ENCODE measurements at places on chromosomes 16 and 17. TPM values are rescaled to one million over a fixed set of nuclear protein-coding genes. Genes with fewer than 3 reads are reported as not detected.
A peak's percentile ranks its signal among the peaks of the same experiment; 100 is the strongest.

DNA sequence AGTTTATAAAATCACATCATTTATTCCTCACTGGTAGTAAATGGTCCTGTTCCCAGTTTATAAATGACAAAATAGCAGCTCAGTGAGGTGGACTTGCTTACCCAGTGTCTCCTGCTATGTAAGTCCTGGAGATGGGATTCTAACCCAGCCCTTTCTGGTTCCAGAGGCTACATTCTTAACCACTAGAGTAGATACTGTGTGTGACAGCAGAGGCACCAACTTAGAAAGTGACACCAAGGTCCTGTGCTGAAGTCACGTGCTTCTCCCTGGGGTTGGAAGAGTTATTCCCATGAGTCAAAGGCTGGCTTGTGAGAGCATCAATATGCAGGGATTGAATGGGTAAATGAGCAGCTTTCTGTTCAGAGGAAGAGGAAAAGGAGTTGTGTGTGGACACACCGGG, 167.3 kb upstream of the IRX3 start:
- no peak overlapping the region for H3K4me3 ChIP-seq
- H3K4me1 ChIP-seq, result no peaks in the 10 kb centered on the region
- no peaks in the 10 kb centered on the region for H3K27me3 ChIP-seq
- no peak for DNase-seq
- H3K27ac ChIP-seq, result no peak overlapping the region
- H3K36me3 ChIP-seq, result no peaks in the 10 kb centered on the region

GRCh38 chr16:88059701-88060386, 108.6 kb downstream of the BANP start:
- no peaks in the 10 kb centered on the region for H3K27me3 ChIP-seq
- H3K27ac ChIP-seq, result no peak overlapping the region
- no peaks in the 10 kb centered on the region for H3K36me3 ChIP-seq
- DNase-seq, result no peak
- peaks cover 16% of the 10 kb centered on the region for H3K4me1 ChIP-seq

- no peaks in the 10 kb centered on the region for H3K27me3 ChIP-seq
- DNase-seq, result no peak
- H3K4me3 ChIP-seq, result no peak overlapping the region
- H3K27ac ChIP-seq, result peak overlapping the region; percentile 56
- no peaks in the 10 kb centered on the region for H3K36me3 ChIP-seq
Measured at GRCh38 chr17:44781551-44782325, 22.9 kb downstream of the ADAM11 start.

DNA sequence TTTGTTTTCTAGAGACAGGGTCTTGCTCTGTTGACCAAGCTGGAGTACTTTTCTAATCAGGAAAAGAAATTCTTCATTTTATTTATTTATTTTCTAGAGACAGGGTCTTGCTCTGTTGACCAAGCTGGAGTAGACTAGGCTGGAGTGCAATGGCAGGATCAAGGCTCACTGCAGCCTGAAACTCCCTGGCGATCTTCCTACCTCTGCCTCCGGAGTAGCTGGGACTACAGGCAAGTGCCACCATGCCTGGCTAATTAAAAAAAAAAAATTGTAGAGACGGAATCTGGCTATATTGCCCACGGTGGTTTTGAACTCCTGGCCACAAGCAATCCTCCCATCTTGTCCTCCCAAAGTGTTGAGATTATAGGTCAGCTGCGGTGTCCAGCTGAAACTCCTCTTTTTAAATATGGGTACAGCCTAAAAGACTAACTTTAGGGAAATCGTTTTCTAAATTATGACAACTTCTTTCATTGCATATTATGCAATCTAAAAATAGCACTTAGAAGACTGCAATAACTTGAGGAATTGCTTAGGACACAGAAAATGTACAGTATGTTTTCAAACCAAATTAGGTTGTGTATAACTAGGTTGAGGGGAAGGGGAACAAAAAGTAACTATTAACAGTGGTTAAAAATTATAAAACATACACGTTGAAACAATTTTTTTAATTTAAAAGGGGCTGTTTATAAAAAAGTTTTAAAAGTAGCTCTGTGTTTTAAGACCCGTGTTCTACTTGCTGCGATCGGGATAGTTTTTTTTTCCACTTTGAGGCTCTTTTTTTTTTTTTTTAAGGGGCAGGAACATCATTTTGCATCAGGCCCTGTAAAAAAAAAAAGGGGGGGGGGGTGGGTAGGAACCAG, 4.7 kb downstream of the PRAC1 start:
- H3K36me3 ChIP-seq, result no peaks in the 10 kb centered on the region
- DNase-seq, result peak; percentile 40
- peaks cover 88% of the 10 kb centered on the region for H3K27me3 ChIP-seq
- no peak overlapping the region for H3K27ac ChIP-seq
- H3K4me3 ChIP-seq, result no peak overlapping the region

GRCh38 chr16:29779474-29779873, 1.4 kb downstream of the ZG16 start:
- H3K27ac ChIP-seq, result no peak overlapping the region
- H3K4me1 ChIP-seq, result no peaks in the 10 kb centered on the region
- H3K36me3 ChIP-seq, result no peaks in the 10 kb centered on the region
- H3K4me3 ChIP-seq, result no peak overlapping the region
- no peaks in the 10 kb centered on the region for H3K27me3 ChIP-seq

DNA sequence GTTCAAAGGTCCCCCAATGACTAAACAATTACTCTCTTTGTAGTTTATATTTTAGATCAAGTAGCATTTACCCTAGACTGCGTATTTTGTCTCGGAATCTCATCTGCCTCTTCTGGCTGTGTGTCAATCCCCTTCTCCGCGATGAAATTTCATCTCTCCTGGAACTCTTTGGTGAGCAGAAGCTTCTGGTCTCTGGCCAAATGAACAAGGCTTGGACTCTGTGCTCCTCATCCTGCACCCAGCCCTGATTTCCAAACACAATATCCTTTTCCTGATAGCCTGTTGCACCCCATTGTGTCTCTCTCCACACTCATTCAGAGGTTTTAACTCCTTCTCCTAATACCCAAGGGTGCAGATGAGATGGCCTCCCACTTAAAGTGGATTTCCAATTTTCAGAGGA, 609.4 kb upstream of the CDH5 start:
- H3K36me3 ChIP-seq, result no peaks in the 10 kb centered on the region
- DNase-seq, result no peak
- no peaks in the 10 kb centered on the region for H3K4me1 ChIP-seq
- H3K27ac ChIP-seq, result no peak overlapping the region
- no peak overlapping the region for H3K4me3 ChIP-seq
- H3K27me3 ChIP-seq, result no peaks in the 10 kb centered on the region

GRCh38 chr17:38751144-38751807, 1.3 kb upstream of the PSMB3 start:
- H3K4me3 ChIP-seq, result no peak overlapping the region
- peak overlapping the region; percentile 76 for H3K27ac ChIP-seq
- no peak for DNase-seq
- H3K36me3 ChIP-seq, result peaks cover 15% of the 10 kb centered on the region

DNA sequence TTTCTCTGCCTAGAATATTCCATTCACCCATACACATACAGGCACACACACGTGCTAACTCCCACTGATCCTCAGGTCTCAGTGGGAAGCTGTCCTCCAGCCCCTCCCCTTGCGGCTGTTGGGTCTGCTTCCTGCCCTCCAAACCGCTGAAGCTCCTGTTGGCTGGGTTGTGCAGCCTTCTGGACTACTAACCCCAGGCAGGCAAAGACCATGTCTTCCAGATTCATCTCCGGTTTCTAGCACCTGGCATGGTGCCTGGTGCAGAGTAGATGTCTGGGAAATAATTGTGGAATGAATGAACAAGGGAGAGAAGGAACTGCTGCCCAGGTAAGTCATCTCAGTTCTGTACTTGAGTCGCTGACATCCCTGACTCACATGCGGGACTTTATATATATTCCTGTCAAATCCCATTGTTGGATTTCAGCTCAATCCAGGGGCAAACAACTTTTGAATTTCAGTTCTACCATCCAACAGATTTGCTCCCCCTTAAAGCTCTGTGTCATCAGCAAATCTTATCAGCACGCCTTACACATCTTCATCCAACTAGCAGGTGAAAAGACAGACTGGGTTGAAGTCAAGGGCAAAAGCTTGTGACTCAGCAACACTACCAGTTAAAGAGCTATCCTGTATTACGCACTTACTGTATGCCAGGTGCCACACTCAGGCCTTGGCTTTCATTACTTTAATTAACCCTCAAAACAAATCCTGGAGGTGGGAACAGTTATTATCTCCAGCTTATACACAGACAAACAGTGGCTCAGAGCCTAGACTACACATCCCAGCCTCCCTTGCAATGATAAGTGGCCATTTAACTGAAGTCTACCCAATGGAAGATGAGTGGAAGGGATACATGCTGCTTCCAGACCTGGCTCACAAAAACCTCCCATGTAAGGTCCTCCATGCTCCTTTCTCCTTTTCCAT, 51.1 kb downstream of the SRCIN1 start:
- H3K36me3 ChIP-seq, result no peaks in the 10 kb centered on the region
- peaks cover under 1% of the 10 kb centered on the region for H3K27me3 ChIP-seq
- no peaks in the 10 kb centered on the region for H3K4me1 ChIP-seq
- H3K27ac ChIP-seq, result no peak overlapping the region
- no peak for DNase-seq

DNA sequence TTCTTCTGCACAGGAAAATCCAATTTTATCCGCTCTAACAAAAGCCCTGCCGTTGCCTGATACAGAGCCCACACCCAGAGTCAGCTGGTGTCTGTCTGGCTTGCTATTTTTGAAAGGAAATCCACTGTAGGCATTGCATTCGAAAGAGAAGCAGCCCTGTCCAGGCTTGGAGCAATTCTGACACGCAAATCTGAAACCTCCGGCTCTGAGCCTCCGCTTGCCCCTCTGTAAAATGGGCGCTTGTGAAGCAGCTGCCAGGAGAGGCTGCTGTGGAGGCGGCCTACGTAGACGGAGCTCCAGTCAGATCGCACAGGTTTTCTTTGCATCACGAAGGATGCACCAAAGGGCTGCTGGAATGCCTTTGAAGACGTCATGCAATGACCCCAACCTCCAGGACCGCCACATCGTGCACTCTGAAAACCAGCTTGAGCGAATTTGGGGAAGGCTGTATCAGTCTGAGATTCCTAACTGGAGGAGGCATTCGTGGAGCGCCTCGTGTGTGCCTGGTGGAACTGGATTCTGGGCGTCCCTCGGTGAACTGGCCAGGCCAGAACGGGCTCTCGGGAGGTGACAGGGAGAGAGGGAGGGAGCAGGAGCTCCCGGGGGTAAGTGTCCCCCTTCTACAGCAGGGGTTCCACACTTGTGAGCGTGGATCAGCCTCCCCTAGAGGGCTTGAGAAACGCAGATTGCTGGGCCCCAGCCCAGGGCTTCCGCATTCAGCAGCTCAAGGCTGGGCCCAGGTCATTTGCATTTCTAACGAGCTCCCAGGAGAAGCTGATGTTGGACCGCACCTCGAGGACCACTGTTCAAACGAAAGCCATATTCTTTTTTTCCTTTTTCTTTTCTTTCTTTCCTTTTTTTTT, 215.5 kb downstream of the MRTFB start:
- no peak overlapping the region for H3K27ac ChIP-seq
- H3K4me3 ChIP-seq, result no peak overlapping the region
- H3K4me1 ChIP-seq, result no peaks in the 10 kb centered on the region
- no peaks in the 10 kb centered on the region for H3K27me3 ChIP-seq
- peak; percentile 70 for DNase-seq

NDE1 gene
- total RNA-seq, result 29.8 TPM

- no peaks in the 10 kb centered on the region for H3K4me1 ChIP-seq
- DNase-seq, result no peak
- H3K27ac ChIP-seq, result no peak overlapping the region
Measured at GRCh38 chr17:32523017-32523680, 36.4 kb downstream of the CDK5R1 start.

DNA sequence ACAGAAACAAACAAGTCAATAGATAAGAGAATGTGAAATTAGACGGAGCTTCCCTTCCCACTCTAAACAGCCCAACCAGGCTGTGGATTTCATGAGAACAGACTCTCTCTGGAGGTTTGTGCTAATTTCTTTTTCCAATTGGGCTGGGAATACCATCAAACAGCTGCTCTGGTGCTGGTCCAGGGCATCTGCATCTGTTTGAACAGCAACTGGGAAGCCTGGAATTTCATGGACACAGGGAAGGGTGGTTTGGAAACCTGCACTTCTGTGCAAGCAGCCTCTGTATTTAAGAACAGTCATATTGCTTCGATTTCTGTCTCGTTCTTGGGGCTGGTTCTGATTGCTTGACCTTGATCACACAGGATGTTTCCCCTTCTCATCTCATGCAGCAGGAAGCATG, 88.7 kb downstream of the FOXL1 start:
- H3K36me3 ChIP-seq, result no peaks in the 10 kb centered on the region
- peaks cover 6% of the 10 kb centered on the region for H3K4me1 ChIP-seq
- no peak overlapping the region for H3K27ac ChIP-seq

DNA sequence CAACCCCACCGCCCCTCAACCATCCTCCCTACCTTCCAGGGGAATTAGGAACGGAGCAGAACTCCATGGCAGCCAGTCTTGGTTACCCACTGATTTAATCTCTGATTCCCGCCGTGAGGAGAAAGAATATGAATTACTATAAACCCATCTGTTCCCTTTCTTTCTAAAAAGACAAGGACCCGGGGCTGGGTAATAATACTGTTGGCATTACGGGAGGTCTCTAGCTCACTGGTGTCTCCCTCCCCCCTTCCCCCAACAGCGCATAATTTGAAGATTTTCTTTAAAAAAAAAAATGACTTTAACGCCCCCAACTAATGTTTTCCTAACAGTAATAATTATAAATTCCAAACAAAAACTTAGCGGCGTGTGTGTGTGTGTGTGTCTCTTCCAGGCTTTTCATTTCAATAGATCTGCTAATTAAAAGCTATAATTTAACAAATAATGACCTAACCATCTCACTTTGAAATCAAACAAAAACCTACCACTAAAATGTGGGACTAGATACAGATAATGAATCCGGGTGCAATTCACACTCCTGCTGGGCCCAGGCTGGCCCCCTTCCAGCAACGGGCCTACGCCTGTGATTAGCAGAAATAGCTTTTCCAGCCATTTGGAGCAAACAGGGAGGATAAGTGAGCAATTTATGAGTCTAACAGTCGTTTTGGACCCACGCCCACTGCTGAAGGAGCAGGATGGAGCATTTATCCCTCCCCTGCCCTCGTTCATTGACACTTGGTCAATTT, 18.2 kb upstream of the BHLHA9 start:
- H3K4me3 ChIP-seq, result no peak overlapping the region
- H3K36me3 ChIP-seq, result no peaks in the 10 kb centered on the region
- no peaks in the 10 kb centered on the region for H3K4me1 ChIP-seq
